ENCODE measurements at places on chromosomes 5 and 9.

GRCh38 chr9:86685556-86685955, 261.8 kb downstream of the GAS1 start:
- DNase-seq: no peak

GRCh38 chr9:126624912-126625311, 11.2 kb downstream of the LMX1B start:
- no peak for DNase-seq

DNA sequence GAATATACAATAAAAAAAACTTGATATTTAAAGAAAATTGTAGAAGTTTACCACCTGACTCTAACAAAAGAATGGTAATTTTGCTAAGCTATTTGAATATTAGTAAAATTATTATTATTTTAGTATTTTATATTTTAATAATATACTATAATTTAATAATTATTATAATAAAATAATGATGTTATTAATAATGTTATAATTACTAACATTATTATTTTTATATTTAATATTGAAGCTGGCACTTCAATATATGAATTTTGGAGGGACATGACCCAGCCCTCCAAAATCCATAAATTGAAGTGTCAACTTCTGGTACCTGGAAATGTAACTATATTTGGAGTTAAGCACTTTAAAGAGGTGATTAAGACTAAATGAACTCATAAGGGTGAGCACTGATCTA, 486.1 kb upstream of the CDH9 start:
- DNase-seq: no peak

DNA sequence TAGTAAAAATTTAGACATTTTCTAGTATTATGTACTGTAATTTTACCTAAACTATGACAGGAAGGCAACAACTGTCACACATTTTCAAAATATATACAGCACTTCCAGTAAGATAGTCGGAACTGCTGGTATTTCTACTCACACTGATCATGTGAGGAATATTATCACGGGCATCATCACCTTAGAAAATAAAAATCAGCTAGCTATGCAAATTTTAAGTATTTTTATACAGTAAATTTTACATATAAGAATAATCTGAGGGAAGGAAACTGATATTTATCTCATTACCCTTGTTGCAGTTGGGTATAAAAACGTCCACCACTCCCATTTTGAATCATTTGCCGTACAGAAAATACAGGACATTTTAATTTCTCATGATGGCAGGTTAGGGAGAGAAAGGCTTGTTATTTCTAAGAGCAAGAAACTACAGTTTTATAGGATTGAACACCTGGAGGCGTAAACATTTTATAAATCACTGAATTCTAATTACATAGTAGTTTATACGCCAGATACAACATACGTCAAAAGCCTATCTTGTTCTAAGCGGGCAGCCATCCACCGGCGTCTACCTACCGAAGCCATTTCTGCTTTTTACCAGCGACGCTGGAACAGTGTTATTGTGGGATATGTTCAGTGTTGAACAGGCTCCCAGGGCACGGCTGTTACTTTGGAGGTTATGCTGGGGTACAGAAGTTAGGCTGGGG, 729 bp upstream of the TNPO1 start:
- DNase-seq: peak; percentile 36

DNA sequence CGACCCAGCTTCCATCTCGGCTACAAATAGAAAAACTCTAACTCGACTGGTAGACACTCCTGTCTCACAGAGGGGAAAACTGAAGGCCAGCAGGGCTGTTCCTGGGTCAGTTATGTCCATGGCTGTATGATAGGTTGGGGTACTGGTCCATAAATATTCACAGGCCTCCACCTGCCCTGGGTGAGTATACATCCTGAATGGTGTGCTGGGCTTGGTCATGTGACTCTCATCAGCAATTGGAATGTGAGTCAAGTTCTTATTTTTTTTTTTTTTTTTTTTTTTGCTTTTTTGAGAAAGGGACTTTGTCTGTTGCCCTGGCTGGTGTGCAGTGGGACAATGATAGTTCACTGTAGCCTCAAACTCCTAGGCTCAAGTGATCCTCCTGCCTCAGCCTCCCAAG, 58.3 kb upstream of the NEK6 start:
- DNase-seq: no peak

GRCh38 chr9:96460470-96460869, 10.5 kb downstream of the HABP4 start:
- no peak for DNase-seq

DNA sequence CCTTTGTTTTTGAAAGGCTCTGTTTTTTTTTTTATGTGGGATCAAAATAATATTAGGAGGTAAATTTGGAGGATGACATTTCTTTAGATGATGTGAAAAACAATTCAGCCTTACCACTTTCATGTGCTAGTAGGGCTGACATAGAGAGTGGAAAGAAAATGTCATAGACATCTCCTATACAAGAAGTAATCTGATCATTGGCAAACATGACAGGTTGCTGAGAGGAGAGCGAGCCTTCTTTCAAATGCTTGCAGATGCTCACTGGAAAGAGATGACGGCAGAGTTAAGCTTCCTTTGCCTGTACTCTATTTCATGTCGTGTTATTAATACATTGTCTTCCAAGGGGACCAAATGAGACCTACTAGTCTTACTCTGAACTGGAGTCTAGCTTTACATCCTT, 160.1 kb upstream of the DAP start:
- no peak for DNase-seq

- DNase-seq: no peak
Observed at GRCh38 chr5:97075649-97076048, 66.8 kb downstream of the LIX1 start.
